HT-29 (cell line): ENCODE measurements at places on chromosomes 1 and 21. TPM values are rescaled to one million over a fixed set of nuclear protein-coding genes. Genes with fewer than 3 reads are reported as not detected.

Gene HUNK
- not detected in 2 replicates for total RNA-seq

Gene CAPN9
- total RNA-seq, result 1.2 and 1.8 TPM in 2 replicates

GRCh38 chr1:227562037-227562436, 1.3 kb upstream of the ZNF678 start:
- DNase-seq, result no peak

- no peak for DNase-seq
These were observed 143.3 kb downstream of the GREM2 start for GRCh38 chr1:240468656-240469055.

GRCh38 chr1:117565745-117566455, 39.9 kb upstream of the TENT5C start:
- no peak for DNase-seq

DNA sequence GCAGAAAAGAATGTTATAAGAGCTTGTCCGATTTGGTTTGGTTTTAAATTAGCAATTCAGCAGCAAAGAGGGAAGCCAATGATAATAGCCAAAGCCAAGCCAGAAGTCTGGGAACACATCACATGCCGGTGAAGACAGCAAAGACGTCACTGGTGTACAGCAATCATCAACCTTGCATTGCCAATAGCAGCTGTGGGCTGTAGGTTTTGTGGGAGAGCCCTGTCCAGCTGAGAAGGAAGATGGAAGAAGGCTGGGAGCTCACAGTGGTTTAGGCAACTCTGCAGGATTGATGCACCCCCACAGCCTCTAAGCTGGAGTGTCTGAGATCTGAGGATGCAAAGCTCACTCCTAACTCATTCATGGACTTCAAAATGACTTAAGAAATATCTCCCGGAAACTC, 338.7 kb downstream of the SIPA1L2 start:
- no peak for DNase-seq

Gene CR1L
- not detected in 2 replicates for total RNA-seq

Gene AMY1A
- total RNA-seq, result not detected in 2 replicates

DNA sequence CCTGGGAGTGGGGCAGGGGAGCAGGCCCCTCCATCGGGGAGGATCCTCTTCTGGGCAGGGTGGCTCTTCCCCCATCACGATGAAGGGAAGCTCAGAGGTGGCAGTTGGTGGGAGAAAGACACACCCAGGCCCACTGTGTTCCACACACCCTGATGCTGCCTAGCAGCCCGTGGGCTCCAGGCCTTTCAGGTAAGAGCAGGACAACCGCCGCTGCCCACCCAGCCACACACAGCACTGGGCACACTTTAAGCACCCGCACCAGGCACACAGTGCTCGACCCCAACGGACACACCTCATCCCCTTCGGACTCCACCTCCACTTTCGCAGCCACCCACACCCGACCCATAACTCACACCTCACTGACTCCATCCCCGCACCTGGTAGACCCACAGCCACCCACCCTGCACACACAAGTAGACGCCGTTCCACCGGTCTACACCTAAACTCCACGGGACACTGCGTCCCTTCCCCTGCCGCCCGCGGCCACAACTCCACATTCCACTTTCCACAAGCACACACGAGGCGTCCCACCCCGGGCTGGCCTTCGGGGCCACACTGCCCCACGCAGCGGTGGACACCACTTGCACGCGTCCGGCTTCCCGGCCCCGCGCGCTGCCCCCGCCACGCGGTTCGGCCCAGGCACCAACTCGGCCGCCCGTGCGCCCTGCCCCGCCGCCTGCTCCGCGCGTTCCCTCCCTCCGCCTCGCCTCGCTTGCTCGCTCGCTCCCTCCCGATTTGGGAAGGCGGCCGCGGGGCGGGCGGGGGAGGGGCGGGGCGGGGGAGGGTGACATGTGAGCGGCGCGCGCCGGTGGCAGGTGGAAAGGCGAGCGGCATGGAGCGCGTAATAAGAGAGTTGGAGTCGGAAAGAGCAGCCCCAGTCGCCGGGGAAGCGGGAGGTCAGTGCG, at the start of gene KCNQ4:
TSS of gene KCNQ4 (plus strand) at position 787 of the 905 bp plus-strand sequence. CDS start 307 bp downstream, outside the sequence.
- peak; percentile 18 for DNase-seq

GRCh38 chr1:27133991-27134390, 20.9 kb downstream of the SLC9A1 start:
- no peak for DNase-seq

Gene CD84
- not detected in 2 replicates for total RNA-seq

DNA sequence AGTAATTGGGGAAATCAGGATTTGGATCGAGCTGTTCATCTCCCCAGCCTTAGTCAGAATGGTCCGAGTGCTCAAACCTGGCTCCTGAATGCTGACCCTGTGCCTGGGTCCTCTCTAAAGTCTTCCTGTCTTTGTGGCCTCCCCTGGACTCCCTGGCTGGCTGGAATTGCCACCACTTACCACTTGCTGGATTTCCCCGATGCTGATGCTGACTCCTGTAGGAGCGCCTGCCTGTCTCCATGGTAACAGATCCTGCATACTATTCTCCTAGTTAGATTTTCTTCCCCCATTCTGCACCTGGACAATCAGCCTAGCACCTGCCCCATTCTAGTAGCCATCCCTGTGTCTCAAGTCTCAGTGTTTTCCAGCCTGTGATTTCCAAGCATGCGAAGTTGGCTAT, 382.2 kb upstream of the ESRRG start:
- DNase-seq, result no peak

GRCh38 chr1:59162665-59163064, 134.2 kb upstream of the FGGY start:
- no peak for DNase-seq

Gene PTGFRN
- total RNA-seq, result 26.1 and 35.2 TPM in 2 replicates

DNA sequence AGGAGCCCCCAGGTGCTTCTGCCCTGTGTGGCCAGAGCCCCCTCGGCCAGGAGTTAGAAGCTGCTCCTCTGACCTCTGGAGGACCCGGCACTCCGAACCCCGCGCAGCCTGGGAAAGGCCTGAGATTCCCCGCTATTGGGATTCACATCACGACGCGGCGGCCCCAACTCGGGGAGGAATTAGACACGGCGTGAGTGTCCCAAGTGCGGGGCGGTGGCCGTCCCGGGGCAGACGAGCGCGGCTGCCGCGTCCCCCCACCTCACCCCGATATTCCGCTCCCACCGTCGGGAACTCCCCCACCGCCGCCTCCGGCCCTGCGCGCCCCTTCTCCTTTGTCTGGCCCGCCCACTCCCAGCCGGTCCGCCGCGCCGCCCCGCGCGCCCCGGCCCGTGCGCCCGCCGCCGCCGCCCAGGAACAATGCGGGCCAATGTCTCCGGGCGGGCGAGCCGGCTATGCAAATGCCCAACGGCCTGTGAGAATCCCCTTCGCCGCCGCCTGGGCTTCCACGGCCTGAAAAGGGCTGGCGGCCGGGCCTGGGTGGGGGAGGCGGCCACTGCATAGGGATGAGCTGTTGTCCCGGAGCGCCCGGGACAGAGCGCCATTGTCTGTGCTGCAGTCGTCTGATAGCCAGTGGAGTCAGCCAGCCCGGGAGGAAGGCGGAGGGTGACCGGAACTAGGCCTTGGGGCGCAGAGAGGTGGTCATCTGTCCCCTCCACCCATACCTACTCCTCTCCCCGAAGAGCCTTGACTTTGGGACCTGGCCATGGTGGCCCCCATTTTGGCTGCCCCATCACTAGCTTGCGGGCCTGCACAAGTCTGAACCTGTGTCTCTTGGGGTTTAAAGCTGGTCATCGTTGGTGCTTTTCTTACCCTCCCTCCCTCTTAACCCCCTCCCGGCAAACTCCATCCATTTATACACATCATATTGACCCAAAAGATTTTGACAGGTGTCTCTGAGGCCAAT, 19.4 kb downstream of the RHBG start:
- DNase-seq, result no peak

DNA sequence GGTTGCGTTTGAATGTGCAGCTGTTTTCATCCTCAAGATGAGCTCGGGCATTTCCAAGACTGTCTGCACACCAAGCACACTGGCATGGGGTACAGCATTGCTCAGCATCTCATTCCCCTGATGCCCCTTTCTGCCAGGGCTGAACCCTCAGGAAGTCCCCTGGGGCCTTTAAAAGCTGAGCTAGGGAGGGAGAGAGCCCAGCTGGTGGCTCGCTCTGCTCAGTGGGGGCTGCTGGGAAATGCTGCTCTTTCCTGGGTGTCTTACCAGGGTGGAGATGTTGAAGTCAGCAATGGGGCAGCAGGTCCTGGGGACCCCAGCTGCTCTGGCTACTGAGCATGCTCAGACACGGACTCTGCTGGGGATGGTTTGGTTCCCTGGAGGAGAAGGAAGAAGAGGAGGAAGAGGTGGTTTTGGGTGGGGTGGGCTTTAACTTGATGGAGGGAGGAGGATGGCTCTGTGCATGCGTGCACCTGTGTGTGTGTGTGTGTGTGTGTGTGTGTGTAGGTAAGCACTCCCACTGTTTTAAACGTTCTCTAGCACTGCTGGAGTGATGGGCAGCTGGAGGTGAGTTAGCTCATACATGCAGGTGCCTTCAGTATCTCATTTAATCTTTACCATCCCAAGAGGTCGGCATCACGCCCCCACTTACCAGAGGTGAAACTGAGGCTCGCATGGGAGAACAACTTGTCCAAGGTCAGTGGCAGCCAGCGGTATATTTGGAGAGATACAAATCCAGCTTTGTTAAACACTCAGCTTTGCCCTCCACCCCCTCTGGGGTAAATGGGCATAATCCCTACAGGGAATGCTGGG, 40.9 kb downstream of the ACTL8 start:
- no peak for DNase-seq

DNA sequence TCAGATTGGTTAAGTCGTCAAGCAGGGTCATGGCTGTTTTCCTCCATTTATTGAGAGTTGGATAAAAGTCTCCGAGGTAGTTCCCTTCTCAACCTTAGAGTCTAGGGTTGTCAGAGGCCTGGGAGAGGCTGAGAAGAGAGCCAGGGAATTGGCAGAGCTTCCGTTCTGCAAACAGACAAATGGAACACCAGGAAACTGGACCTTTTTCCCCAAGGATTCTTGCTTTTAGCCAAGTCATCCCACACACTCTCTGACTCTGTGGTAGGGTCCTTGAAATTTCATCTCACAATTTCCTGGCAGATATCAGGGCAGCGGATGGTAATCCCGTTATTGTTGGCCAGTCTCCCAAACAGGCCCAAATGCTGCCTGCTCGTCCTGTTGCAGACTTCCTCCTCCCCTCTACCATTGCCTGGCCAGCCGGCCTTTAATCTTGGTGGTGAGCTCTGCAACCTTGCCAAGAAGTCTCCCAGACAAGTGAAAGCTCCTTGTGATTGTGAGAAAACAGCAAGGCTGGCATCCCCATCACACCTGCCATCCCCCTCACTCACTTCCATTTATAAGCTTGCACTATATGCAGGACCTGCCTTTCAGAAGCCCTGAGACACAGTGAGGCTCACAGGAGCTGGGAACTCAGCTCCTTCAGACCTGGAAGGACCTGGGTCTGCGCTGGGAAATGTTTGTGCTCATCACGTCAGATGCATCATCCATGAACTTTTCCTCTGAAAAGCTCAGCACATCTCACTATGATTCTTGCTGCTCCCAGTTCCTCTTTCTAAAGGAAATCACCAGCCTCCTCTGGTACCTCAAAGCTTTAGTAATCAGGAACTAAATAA, 13.7 kb upstream of the SRP9 start:
- DNase-seq, result no peak

DNA sequence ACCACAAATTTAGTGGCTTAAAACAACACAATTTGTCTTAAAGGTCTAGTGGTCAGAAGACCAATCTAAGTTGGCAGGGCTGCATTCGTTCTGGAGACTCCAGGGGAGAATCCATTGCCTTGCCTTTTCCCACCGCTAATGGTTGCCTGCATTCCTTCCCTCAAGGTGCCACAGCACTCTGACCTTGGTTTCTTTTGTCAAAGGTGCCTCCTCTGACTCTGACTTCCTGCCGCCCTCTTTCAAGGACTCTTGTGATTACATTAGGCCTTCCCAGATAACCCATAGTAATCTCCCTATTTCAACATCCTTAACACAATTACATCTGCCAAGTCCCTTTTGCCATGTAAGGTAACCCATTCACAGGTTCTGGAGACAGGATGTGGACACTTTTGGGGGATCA, 145.3 kb downstream of the S1PR1 start:
- DNase-seq, result no peak

Gene SPOCD1
- 0.10 and 0.20 TPM in 2 replicates for total RNA-seq

GRCh38 chr1:15080328-15081007, 73.1 kb upstream of the TMEM51 start:
- DNase-seq, result no peak

Gene MPC2
- 52.3 and 57.7 TPM in 2 replicates for total RNA-seq

DNA sequence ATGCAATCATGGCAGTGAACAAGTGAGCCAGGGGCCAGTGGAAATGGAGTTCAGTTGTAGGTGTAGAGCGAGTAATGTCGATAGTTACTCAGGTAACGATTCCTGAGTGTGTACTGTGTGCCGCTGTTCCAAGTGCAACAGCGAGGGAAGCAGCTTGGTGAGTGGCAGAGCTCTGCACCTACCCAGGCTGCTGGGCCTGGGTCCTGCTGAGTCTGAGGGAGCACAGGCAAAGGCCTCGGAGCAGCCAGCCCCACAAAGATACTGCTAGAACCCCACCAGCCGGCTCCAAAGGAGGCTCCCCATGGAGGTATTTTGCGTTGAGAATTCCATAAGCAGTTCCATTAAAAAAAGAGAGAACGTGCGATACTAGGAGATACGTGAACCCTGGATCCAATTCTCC, 23.2 kb downstream of the PARP1 start:
- DNase-seq, result no peak

DNA sequence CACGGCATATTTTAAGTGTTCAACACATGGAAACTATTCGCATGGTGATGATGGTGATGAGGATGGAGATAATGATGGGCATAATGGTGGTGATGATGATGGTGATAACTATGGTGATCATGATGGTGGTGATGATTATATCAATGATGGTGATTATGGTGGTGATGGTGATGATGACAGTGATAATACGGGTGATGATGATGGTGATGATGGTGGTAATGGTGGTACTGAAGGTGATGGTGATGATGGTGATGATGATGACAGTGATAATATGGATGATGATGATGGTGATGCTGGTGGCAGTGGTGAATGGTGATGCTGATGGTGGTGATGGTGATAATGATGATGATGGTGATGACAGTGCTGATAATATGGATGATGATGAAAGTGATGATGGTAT, 341.8 kb upstream of the VAMP3 start:
- DNase-seq, result no peak

DNA sequence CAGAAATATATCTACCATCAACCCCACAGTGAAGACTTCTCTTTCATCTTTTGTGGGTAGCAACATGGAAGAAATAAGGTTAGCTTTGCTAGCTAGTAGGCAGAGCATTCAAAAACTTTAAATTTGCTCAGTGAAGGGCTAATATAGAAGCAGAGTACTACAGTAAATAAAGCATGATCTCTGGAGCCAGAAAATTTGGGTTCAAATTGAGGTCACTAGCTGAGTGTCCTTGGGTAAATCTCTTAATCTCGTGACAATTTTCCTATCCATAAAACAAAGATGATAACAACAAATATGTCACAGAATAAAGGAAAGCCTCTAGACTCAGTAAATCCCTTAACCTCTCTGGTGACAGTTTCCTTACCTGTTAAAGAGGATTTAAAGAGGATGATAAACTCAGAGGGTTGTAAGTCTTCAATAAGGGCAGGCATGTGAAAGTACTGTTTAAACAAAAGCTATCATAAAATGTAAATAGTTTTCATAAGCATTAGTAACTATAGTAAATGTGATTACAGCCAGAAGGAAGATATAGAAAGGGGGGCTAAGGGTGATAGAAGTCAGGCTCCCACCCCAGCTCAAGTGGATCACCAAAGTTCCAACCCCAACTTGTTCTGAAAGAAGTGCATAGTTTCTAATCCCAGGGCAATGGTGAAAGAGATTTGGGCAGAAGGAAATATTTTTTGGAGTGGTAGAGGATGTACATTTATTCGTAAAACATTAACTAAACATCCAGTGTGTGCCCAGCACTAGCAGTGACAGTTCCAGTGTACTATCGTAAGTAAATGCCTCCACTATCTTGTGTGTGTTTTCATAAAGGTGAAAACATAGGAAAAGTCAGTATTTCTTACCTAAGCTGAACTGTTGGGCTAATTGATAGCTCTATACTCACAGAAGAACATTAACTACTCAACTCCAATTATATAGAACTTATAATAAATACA, 24.8 kb downstream of the TM2D1 start:
- DNase-seq, result no peak
